Fibroblast of skin of right quadriceps (primary cell): ENCODE measurements at places on chromosomes 2 and 18.
A peak's percentile ranks its signal among the peaks of the same experiment; 100 is the strongest.

DNA sequence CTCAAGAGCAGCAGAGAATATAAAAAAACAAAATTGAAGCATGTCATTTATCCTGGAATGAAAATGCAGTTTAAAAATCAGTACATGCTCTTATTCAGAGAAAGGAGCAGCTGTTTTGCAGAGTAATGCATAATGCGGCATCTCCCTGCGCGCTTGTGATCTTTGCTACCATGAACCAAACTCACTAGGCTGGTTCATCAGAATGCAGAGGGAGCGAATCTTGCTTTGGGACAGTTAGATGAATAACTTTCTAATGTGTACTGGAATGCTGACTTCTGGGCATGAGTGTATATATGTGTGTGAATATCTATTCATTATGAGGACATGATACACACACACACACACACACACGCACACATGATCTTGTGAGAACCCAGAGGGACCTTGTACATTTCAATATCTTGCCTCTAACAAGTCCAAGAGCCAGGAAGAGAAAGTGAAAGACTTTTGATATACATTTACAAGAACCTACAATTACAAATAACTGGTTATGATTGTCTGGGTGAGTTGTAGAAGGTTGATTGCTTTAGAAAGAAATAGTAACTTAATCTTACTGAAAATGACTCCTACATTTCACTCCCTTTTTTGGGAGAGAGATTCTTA is 54.1 kb upstream of the THOC1 start:
- DNase-seq = no peak

DNA sequence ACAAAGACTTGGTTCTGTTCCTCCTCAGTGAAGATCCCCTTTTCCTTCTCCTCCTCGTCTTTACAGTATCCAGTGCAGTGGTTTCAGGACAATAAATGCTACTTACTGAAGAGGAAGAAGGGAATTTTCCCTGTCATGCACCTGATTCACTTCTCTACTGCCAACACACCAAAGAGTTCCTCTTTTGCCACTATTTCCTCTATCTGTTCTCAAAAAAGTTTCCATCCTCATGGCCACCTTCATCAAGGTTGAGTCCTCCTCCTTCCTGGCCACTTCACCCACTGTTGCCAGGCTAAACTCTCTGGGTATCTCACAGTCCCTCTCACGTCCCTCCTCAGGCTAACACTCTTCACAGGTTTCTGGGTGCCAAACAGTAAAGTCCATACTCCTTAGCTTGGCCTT is 41.7 kb downstream of the PLEKHM3 start:
- DNase-seq = no peak

DNA sequence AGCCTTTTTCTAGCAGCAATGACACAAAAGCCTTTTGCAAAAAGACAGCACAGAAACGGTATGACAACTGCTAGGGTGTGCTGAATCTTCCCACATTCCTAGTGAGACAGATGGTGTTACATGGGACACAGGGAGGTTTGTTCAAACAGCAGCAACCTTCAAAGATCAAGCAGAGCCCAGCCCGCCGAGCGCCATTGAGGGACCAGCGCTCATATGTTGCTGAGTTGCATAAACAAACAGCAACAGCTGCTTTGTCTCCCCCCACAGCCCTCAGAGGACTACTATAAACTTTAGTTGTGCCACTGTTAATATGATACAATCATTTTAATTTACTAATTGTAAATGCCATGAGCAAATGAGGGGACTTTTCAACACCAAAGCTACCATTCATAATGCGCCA is 117.7 kb downstream of the ZEB2 start:
- DNase-seq = peak; percentile 11

DNA sequence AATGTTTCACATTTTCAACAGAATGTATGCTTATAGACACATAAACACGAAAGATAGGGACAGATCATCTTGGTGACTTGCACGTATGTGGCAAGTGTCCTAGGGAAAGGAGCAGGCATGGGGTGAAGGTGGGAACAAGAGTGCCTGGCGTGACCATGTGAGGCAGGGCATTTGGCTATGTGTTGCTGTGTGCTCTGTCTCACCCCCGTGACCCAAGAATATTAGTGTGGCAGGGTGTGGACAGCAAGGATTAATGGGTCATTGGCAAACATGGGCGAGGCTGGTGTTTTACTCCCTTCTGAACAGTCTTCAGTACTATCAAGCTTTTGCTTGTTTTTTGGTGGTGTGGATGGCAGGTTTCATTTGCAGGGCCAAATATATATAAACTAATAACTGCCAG is 1.3 kb upstream of the VWA3B start:
- DNase-seq = no peak

- DNase-seq = no peak
Measured at GRCh38 chr18:66156946-66157687, 406.3 kb downstream of the CDH7 start.

GRCh38 chr2:166173263-166173662 is 45.4 kb upstream of the SCN1A start:
- no peak for DNase-seq

- DNase-seq = no peak
Measured at GRCh38 chr2:169702996-169703395, 8.7 kb downstream of the PHOSPHO2 start.

GRCh38 chr18:73549236-73549635 is 598.4 kb downstream of the FBXO15 start:
- DNase-seq = no peak

- no peak for DNase-seq
Measured at GRCh38 chr2:42895791-42896135, 103.4 kb upstream of the HAAO start.
